HFFc6 (cell line): ENCODE measurements at places on chromosomes 12 and 14.
A peak's percentile ranks its signal among the peaks of the same experiment; 100 is the strongest.

GRCh38 chr12:116968986-116969385 lies 58.2 kb downstream of the FBXW8 start:
- peaks cover 38% of the 10 kb centered on the region for H3K36me3 ChIP-seq
- H3K27me3 ChIP-seq = no peaks in the 10 kb centered on the region; the same call in none of the 2 replicates
- no peak overlapping the region for H3K27ac ChIP-seq
- no peak for DNase-seq
- H3K4me1 ChIP-seq = peaks cover 5% of the 10 kb centered on the region
- H3K4me3 ChIP-seq = no peak overlapping the region

DNA sequence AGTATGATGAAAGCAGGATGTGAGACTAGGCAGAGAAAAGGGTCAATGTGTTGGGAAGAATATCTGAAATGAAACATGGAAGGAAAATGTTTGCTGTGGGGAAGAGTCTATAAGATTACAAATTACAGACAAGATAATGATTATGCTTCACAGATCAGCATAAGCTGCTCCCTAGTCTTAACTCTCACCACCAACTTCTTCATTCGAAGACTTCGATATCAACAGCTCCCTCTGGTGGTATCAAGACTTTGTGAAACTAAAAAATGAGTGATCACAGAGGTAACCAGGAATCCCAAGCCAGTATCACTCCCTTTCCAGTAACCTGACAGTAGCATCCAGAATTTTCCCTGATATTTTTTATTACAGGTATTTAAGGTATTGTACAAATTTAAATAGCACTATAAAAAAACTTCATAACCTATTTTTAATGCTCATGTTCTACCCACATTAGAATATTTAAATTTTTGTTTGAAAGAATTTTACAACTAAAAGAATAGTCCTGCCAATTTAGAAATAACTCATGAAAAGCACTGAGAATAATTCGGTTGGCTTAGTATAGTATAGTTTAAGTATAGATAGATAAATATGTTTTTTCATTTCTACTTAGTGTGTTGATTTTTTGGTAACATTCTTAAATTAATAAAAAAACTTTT lies 84.4 kb downstream of the C2CD5 start:
- H3K36me3 ChIP-seq = no peaks in the 10 kb centered on the region
- no peak overlapping the region for H3K4me3 ChIP-seq
- no peaks in the 10 kb centered on the region for H3K4me1 ChIP-seq

DNA sequence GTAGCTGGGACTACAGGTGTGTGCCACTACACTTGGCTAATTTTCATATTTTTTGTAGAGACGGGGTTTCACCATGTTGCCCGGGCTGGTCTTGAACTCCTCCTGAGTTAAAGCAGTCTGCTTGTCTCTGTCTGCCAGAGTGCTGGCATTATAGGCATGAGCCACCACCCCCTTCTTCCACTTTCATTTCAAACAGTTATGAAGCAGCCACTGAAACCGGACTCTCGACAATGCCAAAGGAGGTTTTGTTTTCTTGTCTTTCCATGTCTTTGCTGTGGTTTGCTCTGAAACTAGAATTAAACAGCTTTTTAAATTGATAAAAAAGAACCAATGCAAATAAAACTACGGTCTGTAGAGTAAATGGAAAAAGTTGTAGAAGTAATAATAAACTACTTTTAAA lies 30.4 kb downstream of the RAP1B start:
- H3K27ac ChIP-seq = no peak overlapping the region
- DNase-seq = no peak
- no peak overlapping the region for H3K4me3 ChIP-seq
- peaks cover 42% of the 10 kb centered on the region for H3K4me1 ChIP-seq
- H3K36me3 ChIP-seq = peaks cover 5% of the 10 kb centered on the region; the same call in 1 of the 2 replicates

DNA sequence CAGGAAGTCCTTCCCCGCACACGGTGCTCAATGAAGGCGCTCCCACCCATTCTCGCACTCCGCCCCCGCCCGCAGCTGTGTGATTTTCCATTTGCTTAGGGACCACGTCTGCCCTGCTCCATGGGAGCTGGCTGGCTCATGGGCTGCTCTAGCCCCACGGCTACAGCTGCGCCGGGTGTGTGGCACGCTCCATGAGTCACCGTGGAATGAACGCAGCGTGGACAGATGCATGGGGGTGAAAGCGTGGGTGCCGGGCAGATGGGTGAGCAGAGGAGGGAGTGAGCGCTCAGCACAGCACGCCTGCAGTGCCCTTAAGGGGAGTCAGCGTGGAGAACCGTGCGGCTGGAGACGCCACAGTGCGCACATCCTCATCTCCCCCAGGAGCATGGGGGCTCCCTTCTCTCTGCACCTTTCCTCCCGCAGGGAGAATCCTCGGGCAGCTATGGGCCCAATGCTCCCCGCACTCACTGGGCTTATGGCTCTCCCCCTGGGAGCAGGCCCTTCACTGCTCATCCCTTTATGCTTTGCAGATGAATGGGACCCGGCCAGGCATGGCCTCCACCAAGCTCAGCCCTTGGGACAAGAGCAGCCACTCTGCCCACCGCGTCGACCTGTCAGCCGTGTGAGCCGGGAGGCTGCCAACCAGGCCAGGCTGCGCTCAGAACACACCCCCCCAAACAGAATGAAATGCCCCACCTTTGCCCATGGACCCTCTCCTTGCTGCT lies 185.1 kb downstream of the ADGRD1 start:
- no peak overlapping the region for H3K27ac ChIP-seq
- H3K4me3 ChIP-seq = no peak overlapping the region
- H3K36me3 ChIP-seq = peaks cover 3% of the 10 kb centered on the region; the same call in 1 of the 2 replicates
- no peak for DNase-seq
- H3K27me3 ChIP-seq = no peaks in the 10 kb centered on the region; the same call in none of the 2 replicates

DNA sequence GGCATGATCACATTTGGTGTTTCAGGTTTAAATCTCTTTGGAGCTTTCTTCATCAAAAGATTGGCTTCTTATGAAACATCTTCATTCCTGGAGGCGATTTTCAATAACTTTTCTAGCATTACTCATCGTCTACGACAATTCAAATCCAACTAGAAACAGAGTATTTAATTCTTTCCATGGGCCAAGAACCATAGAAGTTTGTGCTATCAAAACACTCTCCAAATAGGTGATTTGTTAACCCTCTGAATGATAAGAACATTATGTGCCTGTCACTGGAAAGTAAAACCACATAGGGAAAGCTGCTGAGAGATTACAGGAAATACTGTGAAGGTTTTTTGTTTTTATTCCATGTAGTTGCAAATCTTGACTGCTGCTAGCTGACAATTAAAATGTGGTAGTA lies 6.9 kb upstream of the DCN start:
- H3K4me1 ChIP-seq = peaks cover 37% of the 10 kb centered on the region
- H3K4me3 ChIP-seq = no peak overlapping the region; the same call in 1 of the 2 replicates
- 0 out of 2 replicates have a peak overlapping the region, but pooled peaks have one; percentile 20 for H3K27ac ChIP-seq
- H3K27me3 ChIP-seq = no peaks in the 10 kb centered on the region; the same call in 1 of the 2 replicates
- peak; percentile 40 for DNase-seq
- H3K36me3 ChIP-seq = peaks cover 4% of the 10 kb centered on the region; the same call in 1 of the 2 replicates

DNA sequence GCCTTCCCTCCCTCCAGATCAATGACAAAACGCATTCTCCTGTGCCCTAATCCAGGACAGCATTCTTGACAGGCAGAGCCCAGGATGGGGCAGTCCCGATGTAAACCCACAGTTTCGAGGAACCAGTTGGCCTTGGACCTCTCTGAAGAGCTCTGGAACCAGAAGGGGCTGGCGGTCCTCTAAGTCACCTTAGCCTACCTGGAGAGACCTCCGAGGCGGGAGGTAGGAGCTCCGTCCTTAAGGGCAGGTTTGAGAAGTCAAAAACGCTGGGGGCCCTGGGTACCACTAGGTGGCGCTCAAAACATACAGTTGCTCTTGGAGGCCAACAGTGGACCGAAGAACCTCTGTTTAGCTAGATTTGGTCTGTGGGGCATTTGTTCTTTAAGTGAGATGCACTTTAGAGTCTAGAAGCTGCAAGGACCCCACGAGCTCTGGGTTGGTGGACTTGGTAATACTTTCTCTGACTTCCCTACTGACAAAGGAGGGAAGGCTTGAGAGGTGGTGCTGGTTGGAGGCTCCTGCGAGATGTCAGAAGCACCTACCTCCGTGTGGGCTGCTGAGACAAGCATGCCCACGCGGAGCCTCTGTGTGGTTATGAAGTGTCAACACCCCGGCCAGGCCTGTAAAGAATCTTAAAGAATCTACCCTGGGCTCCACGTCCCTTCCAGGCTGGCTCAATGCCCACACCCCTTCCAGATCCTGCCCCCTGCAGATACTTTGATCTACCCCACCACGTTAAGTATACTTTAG lies 74.8 kb upstream of the CHST11 start:
- no peak overlapping the region for H3K27ac ChIP-seq
- H3K36me3 ChIP-seq = no peaks in the 10 kb centered on the region
- H3K27me3 ChIP-seq = peaks cover 3% of the 10 kb centered on the region
- peaks cover 22% of the 10 kb centered on the region for H3K4me1 ChIP-seq
- DNase-seq = peak; percentile 50

DNA sequence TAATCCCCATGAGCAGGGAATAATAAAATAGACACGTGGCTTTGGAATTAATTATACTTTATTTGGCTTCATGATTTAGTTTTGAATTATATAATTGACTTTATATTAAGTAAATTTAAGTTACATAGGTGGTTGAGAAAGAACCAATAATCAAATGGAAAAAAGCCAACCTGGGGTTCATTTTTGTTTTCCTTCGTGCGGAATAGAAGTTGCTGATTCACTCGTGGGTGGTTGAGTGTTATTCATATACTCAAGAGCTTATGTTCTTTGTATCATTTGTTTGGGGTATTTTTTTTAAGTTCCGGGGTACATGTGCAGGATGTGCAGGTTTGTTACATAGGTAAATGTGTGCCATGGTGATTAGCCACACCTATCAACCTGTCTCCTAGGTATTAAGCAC lies 58.0 kb downstream of the ZNF664 start:
- peaks cover 2% of the 10 kb centered on the region; the same call in 1 of the 2 replicates for H3K27me3 ChIP-seq
- H3K4me3 ChIP-seq = peak overlapping the region; percentile 65
- no peaks in the 10 kb centered on the region for H3K36me3 ChIP-seq
- H3K27ac ChIP-seq = peak overlapping the region; percentile 88
- DNase-seq = no peak

DNA sequence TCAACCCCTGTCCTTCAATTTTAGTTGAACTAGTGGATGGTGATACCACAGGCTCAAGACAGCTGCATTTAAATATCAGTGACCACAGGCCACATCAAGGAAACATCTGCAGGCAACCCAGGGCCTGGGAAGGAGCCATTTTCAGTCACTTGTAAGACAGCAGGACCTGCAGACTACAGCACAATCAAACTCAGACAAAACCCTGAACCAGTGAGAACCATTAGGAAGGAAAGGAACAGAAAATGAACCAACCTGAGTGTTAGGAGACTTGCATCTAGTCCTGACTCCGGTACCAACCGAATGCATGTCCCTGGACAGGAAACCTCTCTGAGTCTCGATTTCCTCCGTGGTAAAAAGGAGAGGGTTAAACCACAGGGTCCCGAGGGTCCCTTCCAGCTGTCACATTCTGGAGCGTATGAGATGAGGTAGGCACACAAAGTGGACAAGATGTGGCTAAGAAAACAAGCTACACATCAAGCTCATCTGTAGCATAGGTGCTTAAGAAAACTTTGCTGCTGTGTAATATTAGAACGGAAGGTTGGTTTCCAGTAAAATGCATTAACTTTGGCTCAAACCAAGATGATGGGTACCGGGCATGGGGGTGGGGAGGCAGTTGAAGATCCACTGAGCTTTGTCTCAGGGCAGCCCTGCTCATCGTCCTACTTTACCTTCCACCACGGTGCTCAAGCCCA lies 1.6 kb upstream of the CDKN1B start:
- H3K27ac ChIP-seq = peak overlapping the region; percentile 92
- H3K36me3 ChIP-seq = peaks cover 31% of the 10 kb centered on the region
- DNase-seq = no peak
- peak overlapping the region; percentile 84 for H3K4me3 ChIP-seq

GRCh38 chr12:101759396-101760047 lies 20.3 kb upstream of the SYCP3 start:
- DNase-seq = peak; percentile 21
- H3K27me3 ChIP-seq = peaks cover 2% of the 10 kb centered on the region
- no peak overlapping the region for H3K4me3 ChIP-seq
- no peaks in the 10 kb centered on the region for H3K4me1 ChIP-seq
- H3K27ac ChIP-seq = no peak overlapping the region

GRCh38 chr12:5012337-5012736 lies 31.3 kb upstream of the KCNA5 start:
- peaks cover 48% of the 10 kb centered on the region for H3K27me3 ChIP-seq
- DNase-seq = no peak
- H3K4me3 ChIP-seq = no peak overlapping the region
- no peaks in the 10 kb centered on the region for H3K4me1 ChIP-seq
- no peaks in the 10 kb centered on the region for H3K36me3 ChIP-seq

DNA sequence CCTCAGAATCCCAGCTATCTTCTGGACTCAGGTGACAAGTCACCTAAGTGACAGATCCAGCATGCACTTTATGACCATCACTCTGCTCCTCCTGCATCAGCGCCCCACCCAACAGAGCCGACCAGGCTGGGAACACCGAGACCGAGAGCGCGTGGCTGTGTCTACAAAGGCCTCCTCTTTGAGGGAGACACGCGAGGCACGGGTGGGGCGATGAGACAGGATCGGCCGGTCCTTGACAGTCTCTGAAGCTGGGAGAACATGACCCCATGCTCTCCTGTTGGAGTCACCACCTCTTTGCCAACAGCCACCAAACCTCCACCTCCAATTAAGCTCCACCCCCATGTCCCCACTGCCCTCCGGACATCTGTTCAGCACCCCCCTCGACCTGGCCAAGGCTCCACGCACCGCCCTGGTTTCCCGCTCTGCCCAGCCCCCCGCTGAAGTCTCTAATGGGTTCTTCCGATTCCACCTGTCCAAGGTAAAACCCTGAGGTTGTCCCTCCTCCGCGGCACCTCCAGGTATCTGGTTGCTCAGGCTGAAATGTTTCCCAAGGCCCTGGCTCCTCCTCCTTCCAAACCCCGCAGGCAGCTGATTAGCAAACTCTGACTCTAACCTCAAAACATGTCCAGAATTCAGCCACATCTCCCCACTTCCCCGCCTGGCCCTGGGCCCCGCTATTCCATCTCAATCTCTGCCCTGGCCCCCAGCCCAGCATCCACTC lies 31.5 kb downstream of the HSP90AA1 start:
- peak; percentile 59 for DNase-seq
- peak overlapping the region; percentile 70 for H3K27ac ChIP-seq
- H3K4me3 ChIP-seq = peak overlapping the region; percentile 30; the same call in 1 of the 2 replicates
- H3K4me1 ChIP-seq = peaks cover 34% of the 10 kb centered on the region
- H3K27me3 ChIP-seq = peaks cover 10% of the 10 kb centered on the region
- H3K36me3 ChIP-seq = peaks cover 39% of the 10 kb centered on the region

GRCh38 chr12:3532931-3533702 lies 42.1 kb downstream of the PRMT8 start:
- H3K4me1 ChIP-seq = peaks cover 7% of the 10 kb centered on the region; the same call in 1 of the 2 replicates
- H3K27ac ChIP-seq = no peak overlapping the region
- DNase-seq = no peak
- peaks cover 3% of the 10 kb centered on the region; the same call in 1 of the 2 replicates for H3K36me3 ChIP-seq
- peaks cover 22% of the 10 kb centered on the region for H3K27me3 ChIP-seq
- no peak overlapping the region for H3K4me3 ChIP-seq
